ENCODE measurements at places on chromosomes 4 and X.

- peak; percentile 31 for DNase-seq
These were observed 22.6 kb upstream of the RBBP7 start for GRCh38 chrX:16892504-16893362.

DNA sequence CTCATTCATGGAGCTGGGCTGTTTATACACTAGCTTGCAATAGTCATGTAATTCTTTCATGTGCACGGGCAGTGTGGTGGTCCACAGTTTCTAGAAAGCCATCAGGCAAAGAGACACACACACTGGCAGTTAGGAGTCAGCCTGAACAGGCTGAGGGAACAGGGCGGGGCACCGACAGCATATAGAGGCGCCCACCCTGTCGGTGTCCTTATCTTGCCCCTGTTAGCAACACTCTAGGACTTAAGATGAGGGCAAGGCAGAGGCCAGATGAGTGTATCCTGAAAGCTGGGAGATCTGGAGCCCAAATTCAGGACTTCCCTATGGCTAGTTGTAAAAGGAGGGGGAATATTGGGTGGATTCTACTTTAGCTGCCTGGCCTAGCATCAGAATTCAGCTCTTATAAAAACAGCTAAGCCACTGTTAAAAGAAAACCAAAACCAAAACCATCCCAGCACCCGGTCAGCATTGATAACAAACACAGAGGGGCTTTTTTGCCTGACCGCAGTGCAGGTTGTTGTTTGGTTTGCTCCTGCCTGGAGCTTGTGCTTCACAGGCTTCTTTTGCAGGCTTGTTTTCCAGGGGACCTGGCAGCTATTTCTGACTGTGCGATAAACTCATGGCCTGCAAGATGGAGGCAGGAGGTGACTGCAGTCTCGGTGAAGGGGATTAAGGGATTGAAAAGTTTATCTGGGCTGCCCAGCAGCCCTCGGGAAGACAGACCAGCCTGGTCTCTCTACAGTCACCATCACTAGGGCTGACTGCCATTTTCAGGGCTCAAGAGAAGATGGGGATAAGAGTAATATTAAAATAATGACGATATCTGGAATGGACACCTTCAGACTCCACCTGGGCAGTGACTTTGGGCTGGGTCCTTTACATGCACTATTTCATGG, 638.9 kb downstream of the MID1IP1 start:
- DNase-seq = no peak

DNA sequence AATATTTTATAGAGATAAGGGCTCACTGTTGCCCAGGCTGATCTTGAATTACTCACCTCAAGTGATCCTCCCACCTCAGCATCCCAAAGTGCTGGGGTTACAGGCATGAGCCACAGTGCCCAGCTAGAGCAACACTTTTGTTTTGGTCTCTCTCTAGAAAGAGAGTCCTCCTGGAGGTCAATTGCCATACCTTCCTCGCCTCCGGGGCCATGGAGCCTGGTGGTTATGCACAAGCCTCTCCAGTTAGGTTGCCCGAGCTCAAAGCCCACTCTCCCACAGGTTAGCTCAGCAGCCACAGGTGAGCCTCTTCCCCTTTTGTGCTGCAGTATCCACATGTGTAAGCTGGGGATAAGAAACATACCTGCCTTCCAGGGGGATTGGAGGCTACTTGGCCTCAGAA, 24.2 kb upstream of the MAN2B2 start:
- DNase-seq = no peak

DNA sequence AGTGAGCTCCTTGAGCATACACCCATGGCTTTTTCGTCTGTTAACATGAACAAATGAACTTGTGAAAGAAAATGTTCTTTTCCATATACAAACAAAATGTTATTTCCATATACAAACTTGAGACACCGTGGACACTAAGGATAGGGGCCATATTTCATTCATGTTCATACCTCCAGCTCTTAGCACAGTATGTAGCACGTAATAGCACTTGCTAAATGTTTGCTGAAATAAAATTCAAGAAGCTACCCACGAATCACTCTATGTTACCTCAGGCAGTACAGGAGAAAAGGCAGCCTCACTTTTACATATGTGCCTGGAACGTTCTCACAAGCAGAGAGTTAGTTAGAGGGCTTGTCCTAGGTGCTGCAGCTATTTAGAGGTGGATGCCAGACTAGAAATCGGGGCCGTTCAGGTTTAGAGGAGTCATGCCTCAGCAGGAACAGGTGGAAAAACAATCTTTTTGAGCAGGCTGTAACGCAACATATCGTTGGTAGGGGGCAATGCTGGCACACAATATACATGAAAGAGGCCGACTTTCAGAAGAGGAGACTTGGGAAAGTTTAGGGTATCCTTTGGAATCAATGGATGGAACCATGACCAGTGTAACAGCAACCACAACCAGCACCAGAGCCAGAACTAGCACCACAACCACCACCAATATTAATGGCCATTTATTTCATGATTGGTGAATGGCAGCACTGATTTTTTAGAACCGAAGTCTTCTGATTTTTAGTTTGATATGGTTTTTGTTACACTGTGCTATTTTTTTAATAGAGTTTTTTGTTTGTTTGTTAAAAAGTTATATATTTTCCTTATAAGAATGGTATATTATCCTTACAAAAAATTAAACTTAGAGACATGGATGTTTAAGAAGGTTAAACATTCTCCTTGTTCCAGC, 14.8 kb upstream of the PAQR3 start:
- DNase-seq = no peak

- no peak for DNase-seq
These were observed 39.4 kb downstream of the GLRA3 start for GRCh38 chr4:174789657-174790056.

DNA sequence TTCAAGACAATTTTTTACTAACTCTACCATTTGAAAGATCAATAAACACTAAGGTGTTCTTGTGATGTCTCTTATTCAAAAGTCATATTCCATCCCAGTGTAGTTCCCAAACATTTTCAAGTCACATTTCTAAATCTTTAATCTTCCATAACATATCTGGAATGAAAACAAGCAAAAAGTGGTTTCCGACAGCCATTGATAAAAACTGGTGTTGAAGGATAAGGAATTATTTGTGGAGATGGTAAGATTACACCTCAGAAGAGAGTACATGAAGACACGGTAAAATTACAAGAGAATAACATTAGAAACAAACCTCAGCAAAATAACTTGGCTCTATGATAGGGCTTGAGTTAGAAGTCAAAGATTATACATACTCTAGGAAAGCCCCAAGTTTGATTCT, 4.3 kb downstream of the CHIC2 start:
- no peak for DNase-seq

DNA sequence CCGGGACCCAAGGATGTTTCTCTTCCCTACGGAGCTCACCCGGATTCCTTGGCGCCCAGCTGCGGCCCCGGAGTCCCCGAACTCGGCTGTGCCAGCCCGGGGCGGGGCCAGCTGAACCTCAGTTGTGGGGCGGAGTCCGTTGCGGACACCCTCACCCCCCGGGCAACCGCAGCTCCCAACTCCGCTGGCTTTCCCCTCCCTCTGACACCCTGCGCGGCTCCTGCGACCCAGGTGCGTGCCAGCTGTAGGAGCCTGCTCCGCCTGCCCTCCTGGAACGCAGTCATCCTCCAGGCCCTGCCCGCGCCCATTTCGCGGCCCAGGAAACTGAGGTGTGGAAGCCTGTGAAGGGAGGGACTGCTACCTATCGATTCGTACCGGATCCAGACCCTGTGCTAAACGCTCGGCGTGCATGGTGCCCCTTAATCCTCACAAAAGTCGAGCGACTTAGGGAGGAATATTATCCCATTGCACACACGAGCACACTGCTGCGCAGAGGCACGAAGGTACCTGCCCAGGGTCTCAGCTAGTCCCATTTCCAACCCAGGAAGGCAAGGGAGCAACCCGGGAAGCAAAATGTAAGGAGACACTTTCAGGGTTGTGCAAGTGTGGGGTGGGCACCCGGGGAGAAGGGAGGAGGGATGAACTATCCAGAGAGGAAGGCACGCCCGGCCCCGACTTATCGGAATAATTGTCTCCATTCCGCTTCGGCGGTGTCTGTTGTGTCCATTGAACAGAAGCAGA, 12.3 kb downstream of the MSX1 start:
- DNase-seq = no peak

GRCh38 chr4:76963131-76963750, 13.7 kb downstream of the SEPTIN11 start:
- no peak for DNase-seq

DNA sequence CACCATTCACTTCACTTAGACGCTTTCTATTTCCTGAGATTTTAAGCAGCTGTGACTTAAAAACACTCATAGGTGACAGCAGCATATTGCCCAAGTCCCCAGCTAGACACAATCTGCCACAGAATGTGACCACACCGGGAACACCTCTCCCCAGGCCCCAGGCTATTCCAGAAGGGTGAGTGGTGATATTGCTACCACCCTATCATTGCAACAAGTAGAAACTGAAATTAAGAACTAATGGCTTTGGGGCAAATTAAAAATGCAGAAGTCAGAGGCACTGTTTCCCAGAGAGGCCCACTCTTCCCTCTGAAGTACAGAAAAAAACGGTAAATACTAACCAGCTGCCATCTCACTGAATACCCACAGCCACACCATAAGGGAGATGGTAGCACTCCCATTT, 35.0 kb downstream of the QDPR start:
- no peak for DNase-seq

- DNase-seq = peak; percentile 20
These were observed 80.2 kb upstream of the CBLL2 start for GRCh38 chrX:22192419-22193060.

GRCh38 chr4:81631958-81632441, 160.3 kb upstream of the RASGEF1B start:
- no peak for DNase-seq

DNA sequence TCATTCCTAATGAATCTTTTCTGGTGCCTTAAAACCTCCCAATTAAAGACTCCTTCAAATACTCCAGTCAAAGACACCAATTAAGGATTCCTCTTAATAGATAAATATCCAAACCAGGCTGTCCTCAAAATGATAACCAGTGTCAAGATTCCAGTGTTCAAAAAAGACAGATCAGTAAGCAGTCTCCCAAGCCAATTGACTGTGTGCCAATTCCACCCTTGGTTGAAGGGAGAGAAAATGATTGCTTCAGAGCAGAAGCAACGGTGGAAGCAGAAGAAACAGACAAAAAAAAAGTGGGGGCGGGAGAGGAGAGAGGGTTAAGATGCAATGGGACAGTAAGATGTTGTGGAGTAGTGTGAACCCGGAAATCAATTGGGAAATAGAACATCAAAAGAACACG, 216.0 kb upstream of the FTHL17 start:
- no peak for DNase-seq

- no peak for DNase-seq
These were observed 78.5 kb downstream of the MSN start for GRCh38 chrX:65745992-65746391.

DNA sequence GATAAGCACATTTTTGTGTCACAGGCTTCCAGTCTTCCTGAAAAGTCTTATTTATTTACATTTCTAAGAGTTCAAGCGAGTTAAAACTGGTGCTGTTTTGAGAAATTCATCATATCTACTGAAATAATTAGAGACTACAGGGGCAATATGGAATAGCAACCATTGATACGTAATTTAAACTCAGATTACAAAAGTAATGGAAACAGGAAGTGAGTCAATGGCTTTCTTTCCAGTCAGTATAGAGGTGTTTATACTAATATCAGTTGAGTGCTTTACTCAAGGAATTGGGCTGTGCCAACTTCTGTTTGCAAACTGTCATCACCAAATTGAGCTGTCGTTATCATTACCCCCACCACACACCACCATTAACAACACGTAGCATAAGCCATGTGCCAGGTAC, 222.7 kb downstream of the COL25A1 start:
- DNase-seq = no peak

GRCh38 chr4:4521731-4522130, 20.1 kb downstream of the STX18 start:
- no peak for DNase-seq

DNA sequence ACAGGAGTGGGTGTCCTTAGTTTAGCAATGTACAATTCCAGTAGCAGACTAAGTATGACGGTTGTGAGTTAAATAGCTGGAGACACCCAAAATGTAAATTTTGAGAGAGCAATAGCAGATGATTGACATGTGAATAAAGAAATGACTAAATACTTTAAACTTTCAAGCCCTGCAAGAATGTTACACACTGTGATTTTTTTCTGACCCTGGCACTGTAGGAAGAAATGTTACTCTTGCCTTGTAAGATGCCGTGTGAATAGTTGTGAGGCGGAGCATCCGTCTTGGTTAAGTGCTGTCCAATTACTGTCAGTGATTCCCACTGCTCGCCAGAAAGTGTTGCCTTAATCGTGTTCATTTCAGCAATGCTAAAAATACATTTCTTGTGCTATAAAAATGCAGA, 1248.1 kb downstream of the RAPGEF2 start:
- no peak for DNase-seq

DNA sequence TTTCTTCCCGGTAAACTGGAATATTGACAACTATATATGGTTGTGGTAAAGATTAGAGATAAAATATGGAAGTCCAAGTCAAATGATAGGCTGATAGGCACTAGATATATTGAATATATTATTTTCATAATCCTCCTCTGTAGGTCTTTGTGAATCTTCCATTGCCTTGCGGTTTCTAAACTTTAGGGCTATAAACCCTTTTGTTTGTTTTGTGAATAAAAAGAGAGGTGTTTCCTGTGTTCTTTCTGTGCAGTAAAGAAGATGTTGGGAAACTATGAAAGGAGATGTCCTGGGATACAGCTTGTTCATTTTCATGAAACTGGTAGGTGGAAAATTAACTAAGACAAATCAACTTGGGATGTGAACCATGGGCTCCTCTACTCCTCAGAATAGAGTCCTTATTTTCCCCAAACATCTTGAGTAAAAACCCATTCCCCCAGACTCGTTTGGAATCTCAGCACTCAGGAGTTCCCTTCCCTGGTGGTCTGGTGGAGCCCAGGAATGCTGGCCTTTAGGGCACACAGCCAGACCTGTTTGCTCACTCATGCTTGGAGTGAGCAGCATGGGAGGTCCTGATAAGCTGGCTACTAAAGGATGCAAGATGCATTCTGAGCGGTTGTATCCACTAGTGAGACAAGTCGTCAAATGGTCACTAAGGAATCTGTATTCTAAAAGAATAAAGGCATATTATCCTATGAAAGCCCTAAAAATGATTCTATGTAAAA, 22.2 kb downstream of the PRDM8 start:
- no peak for DNase-seq

DNA sequence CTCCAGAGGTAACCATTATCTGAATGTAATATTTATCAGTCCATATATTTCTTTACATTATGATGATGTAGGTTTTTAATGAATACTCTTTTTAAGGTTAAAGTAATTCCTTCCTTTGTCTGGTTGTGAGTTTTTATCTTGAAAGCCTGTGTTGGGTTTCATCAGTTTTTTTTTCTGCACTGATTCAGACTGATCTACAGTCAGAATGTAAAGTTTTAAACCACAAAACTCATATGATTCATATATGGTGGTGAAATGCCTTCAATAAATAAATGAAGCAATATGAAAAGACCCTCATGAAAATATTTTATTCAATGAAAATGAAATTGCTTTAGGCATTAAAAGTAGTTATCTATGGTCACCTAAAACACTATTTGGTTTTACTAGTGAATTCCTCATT, 47.1 kb downstream of the SORBS2 start:
- no peak for DNase-seq

GRCh38 chr4:122668241-122668640, 47.4 kb upstream of the IL21 start:
- no peak for DNase-seq

GRCh38 chr4:145557720-145558119, 61.5 kb upstream of the MMAA start:
- DNase-seq = peak; percentile 23

GRCh38 chrX:40651620-40652223, 4.4 kb upstream of the CXorf38 start:
- DNase-seq = peak; percentile 40

- no peak for DNase-seq
These were observed 11.8 kb downstream of the RBM47 start for GRCh38 chr4:40617872-40618271.

GRCh38 chrX:70039758-70040157, 10.0 kb downstream of the AWAT2 start:
- no peak for DNase-seq
